ENCODE measurements at places on chromosomes 4 and X. TPM values are rescaled to one million over a fixed set of nuclear protein-coding genes. Genes with fewer than 3 reads are reported as not detected.

GRCh38 chrX:107659768-107660167, 31.5 kb downstream of the PRPS1 start:
- peaks cover 12% of the 10 kb centered on the region for H3K27me3 ChIP-seq
- no peak for DNase-seq
- no peaks in the 10 kb centered on the region for H3K36me3 ChIP-seq
- H3K4me1 ChIP-seq = peaks cover 5% of the 10 kb centered on the region

- no peaks in the 10 kb centered on the region for H3K27me3 ChIP-seq
- peaks cover 5% of the 10 kb centered on the region for H3K36me3 ChIP-seq
- no peak overlapping the region for H3K27ac ChIP-seq
Measured at GRCh38 chr4:184771416-184771815, 37.5 kb upstream of the CENPU start.

DNA sequence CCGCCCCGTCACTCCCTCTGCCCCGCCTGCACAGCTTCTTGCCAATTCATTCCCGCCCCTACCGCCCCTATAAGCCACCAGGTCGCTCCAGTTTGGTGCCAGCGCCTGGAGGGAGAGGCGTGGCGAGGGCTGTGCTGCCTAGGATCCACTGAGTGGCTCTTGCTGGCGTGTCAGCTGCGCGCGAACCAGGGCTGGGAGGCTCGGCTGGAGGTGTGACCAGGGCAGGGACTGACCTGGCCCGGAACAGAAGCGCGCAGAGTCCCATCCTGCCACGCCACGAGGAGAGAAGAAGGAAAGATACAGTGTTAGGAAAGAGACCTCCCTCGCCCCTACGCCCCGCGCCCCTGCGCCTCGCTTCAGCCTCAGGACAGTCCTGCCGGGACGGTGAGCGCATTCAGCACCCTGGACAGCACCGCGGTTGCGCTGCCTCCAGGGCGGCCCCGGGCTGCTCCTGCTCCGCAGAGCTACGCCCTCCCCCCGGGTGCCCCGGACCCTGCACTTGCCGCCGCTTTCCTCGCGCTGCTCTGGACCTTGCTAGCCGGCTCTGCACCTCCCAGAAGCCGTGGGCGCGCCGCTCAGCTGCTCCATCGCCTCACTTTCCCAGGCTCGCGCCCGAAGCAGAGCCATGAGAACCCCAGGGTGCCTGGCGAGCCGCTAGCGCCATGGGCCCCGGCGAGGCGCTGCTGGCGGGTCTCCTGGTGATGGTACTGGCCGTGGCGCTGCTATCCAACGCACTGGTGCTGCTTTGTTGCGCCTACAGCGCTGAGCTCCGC, at the start of gene GPR78:
Gene GPR78, plus strand, starts transcription at position 72 of the 773 bp plus-strand sequence. Its CDS starts 591 bp downstream, at position 663.
- H3K27ac ChIP-seq = no peak within 1 kb of the TSS
- no peaks in the 10 kb centered on the region for H3K4me1 ChIP-seq
- H3K36me3 ChIP-seq = no peaks in the 10 kb centered on the region
- H3K4me3 ChIP-seq = no peak within 1 kb of the TSS

DNA sequence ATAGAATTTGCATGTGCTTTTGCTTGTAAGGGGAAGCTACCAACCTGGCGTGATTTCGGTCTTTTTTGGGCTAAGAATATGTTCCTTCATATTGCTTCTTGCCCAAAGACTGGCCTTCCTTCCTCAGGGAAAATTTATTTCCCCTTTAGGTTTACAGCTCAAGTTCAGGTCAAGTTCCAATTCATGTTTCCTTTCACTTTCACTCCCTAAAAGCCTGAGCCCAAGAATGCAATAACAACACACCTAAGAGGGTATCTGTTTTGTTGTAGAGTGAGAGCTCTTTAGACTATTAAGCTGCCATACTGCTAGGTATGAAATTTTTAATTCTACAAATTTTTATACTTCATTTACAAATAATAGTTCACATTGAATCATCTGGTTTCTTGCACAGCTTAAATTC, 299.6 kb downstream of the TLL1 start:
- H3K27me3 ChIP-seq = no peaks in the 10 kb centered on the region
- no peaks in the 10 kb centered on the region for H3K36me3 ChIP-seq
- no peak overlapping the region for H3K4me3 ChIP-seq
- H3K4me1 ChIP-seq = no peaks in the 10 kb centered on the region

DNA sequence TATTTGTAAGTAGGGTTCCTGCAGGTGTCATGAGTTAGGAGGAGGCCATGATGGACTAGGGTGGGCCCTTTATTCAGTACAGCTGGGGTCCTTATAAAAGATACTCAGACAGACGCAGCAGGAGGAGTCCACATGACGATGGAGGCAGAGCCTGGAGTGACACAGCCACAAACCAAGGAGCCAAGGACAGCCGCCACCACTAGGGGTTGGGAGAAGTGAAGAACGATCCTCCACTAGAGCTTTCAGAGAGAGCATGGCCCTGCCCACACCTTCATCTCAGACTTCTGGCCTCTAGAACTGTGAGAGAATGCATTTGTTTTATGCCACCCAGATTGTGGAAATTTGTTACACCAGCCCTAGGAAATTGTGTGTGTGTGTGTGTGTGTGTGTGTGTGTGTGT, 31.1 kb downstream of the JAKMIP1 start:
- peak overlapping the region; percentile 3 for H3K4me3 ChIP-seq
- no peak for DNase-seq
- H3K27ac ChIP-seq = no peak overlapping the region
- peaks cover 2% of the 10 kb centered on the region for H3K27me3 ChIP-seq
- H3K4me1 ChIP-seq = peaks cover 70% of the 10 kb centered on the region

The AFM gene
- total RNA-seq = not detected

The ZC4H2 gene
- 8.1 TPM for total RNA-seq

The ODAM gene
- not detected for total RNA-seq

Measured in natural killer cell treated with Interleukin-12 subunit alpha and Interleukin-12 subunit beta and Interleukin-15 and Interleukin-18, amount 100 ng/mL, for 72 hours (primary cell).